ENCODE measurements at places on chromosomes 1 and 21.

DNA sequence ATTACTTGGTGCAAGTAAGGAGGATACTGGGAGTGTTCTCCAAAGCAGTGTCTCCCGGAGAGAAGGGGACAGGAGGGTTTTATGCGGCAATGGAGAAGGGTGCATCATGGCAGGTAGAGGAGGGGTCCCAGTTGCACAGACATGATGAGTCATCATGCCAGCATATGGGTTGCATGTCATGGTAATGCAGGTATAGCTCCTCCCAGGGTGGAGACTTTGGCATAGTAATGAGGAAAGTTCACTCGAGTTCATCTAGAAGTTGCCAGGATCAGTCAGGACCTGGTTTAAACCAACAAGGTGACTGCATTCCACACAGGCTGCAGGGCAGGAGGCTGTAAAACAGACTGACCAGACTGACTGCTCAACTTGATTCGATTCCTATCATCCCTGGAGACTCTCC, 355.7 kb upstream of the DUSP10 start:
- no peak for DNase-seq

DNA sequence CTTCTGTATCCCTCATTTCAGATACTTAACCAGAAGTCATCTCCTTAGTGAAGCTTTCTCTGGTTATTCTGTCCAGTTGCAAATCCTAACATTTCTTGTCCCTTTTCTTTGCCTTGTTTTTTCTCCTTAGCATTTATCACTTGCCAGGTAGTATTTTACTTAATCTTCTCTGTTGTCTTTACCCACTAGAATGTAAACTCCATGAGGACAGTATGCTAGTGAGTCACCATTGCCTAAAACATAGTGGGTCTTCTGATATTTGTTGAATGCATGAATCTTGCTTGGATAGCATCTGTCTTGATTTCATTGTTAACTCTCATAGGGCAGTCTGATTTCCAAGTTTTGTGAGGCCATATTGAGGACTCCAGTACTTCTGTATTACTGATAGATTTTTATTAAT, 9.6 kb downstream of the CAPZA1 start:
- DNase-seq = no peak

GRCh38 chr1:3869751-3870301, 12.6 kb downstream of the DFFB start:
- DNase-seq = no peak

DNA sequence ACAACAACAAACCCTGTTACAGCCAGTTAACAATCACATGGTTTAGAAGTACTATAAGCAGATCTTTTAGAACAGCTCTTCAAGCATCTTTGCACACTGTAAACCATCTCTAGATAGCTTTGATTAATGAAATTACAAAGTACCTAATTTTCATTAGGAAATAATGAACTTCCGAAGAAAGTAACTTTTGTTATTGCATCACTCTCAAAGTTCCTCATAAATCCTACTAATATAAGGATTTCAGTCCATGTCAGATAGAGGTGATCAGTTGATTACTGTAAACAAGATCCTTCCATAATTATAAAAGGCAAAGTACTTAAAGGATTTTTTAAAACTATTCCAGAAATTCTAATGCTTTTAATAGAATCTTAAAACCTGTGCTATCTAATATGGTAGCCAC, 58.2 kb downstream of the FAF1 start:
- no peak for DNase-seq

DNA sequence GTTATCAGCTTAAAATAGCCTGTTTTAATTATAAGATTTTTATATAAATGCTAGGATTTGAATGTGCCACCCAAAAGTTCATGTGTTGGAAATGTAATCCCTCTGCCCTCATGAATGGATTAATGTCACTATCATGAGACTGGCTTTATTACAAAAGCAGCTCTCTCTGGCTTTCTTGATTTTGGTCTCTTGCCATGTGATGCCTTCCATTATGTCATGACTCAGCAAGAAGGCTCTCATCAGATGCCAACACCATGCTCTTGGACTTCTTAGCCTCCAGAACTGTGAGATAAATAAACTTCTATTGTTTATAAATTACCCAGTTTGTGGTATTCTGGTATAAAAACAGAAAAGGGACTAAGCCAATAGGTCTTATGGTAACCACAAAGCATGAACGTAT, 6.9 kb upstream of the PRSS38 start:
- no peak for DNase-seq

- no peak for DNase-seq
Measured at GRCh38 chr1:112575154-112575804, 43.7 kb downstream of the ST7L start.

DNA sequence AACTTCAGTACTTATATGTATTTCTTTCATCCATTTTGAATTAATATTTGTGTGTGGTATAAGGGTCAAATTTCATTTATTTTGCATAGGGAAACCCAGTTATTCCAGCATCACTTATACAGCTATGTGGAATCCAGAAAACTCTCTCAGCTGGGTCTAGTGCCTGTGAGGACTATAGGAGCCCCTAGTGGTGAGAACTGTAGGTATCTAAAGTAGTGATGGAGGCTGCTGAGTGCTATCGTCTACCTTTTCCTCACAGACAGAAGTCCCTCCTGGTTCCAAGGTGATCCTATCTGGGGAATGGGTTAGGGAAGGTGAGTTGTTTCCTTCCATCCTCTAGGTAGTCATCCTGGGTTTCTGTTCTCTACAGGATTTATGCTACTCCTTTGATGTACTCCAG, 352.0 kb upstream of the C1orf87 start:
- no peak for DNase-seq

DNA sequence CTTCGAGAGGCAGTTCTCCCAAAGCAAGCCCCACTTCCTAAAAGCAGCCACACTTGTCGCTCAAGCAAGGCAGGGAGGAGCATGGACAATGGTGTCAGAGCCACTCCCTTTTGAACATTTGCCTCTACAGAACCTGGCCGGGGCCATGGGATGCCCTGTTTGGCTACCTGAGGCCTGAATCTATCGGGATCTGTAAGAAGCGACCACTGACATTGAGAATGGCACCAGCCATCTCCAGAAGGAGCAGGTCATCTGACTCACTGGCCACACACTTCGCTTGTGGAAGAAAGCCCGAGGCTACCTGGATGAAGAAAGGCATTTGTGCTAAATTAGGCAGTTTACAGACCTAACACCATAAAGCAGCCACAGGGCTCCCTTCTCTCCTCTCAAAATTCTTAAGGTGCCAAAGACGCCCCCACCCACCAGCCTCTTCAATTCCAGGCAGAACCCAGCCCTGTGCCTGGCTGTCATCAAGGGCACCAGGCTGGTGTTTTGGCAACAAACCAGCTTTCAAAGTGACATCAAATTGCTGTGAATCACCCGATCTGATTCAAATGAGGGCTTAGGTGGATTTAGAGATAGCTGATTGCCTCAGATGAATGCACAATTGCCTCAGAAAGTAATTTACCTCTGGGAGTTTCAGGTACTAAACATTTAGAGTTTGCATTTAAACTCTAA, 104.8 kb downstream of the ETS2 start:
- no peak for DNase-seq

DNA sequence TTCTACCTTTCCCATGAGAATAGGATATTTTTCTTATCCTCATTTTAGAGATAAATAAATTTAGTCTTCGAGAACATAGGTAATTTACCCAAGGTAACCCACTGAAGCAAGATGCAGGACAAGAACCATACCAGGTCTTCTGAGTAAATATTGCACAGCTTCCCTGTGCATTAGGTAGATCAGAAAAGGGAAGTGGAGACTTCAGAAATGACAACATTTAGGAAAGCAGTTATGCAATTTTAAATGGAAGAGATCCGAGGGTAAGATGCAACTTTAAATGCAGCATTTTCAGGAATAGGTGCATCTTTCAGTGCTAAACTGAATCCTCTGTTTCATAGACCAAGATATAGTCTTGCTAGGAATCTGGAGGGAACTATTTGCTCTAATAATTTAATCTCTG, 206.4 kb upstream of the SGIP1 start:
- DNase-seq = no peak

DNA sequence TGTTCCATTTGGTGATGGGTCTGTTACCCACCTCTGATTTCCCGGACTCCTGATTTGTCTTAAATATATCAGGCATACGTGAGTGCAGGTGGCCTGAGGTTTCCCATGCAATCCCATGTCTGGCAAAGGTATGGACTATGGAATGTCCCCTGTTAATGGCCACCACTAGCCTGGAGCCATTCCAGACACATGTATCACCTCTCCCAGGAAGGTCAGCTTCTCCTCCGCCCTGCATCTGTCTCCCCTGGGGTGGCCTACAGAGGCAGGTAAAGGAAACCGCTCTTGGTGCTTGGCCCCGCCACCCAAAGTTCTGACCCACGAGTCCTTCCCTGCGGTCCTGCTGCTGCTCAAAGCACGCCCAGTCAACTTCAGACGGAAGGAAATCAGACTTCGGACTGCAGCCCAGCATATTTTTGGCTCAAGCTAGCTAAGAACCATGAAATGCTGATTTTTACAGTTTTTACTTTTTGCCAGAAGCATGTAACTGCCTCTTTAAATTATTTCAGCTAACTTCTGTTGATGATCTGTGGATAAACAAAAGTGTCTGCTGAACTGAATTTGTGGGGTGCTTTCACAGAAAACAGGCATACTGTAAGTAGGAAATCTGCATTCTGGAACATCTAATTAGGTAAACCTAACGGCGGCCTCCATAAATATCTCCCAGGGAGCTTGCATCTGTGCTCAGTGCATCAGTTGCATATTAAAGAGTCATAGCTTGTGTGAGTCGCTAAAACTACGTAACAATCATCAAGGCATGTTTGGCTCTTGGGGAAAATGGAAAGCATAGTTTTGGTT, 105.9 kb downstream of the PCP4 start:
- DNase-seq = no peak

DNA sequence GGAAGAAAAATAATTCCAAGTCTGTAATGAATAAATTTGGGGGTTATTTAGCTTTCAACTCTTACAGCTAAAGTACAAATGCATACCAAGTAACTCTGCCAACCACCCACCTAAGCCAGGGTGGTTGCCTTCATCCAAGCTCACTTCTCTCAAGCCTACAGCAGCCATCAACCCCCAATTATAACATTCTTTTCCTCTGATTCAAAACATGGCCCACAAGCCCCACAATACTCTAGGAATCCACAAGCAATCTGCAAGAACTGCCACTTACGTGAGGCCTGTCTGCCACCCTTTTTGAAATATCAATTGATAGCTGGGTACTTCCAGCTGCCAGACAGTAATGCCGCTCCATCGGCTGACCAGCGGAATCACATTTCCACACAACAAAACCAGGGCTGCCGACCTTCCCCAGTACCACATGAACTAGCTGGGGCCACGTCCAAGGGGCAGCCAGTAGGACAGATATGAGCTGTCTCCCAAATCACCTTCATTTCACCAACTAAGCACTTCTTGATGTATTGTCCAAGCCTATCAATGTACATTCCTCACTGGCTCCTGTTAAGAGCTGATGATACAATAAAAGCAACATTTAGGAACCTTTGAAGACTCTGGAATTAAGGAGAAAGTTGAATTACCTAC, 3.2 kb downstream of the LBR start:
- DNase-seq = no peak

GRCh38 chr1:50970931-50971582, 1.0 kb downstream of the CDKN2C start:
- DNase-seq = no peak

GRCh38 chr21:31318971-31319370, 25.1 kb downstream of the TIAM1 start:
- no peak for DNase-seq

DNA sequence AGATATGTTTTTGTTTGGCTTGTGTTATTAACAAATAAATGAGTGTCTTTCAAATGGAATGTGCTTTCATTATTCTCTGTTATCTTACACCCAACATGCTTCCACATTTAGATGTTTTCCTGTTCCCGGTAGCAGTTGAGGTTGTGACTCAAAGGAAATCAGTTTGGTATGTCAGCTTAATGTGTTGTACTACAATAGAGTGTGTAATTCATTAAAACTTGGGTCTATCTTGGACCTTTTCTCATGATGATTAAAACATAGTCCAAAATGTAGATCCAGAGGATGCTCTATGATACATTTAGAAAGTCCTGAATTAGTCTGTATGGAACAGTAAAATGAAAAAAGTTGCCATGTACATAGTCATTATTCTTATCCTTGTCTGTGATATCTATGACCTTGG, 26.7 kb downstream of the RTCA start:
- no peak for DNase-seq

DNA sequence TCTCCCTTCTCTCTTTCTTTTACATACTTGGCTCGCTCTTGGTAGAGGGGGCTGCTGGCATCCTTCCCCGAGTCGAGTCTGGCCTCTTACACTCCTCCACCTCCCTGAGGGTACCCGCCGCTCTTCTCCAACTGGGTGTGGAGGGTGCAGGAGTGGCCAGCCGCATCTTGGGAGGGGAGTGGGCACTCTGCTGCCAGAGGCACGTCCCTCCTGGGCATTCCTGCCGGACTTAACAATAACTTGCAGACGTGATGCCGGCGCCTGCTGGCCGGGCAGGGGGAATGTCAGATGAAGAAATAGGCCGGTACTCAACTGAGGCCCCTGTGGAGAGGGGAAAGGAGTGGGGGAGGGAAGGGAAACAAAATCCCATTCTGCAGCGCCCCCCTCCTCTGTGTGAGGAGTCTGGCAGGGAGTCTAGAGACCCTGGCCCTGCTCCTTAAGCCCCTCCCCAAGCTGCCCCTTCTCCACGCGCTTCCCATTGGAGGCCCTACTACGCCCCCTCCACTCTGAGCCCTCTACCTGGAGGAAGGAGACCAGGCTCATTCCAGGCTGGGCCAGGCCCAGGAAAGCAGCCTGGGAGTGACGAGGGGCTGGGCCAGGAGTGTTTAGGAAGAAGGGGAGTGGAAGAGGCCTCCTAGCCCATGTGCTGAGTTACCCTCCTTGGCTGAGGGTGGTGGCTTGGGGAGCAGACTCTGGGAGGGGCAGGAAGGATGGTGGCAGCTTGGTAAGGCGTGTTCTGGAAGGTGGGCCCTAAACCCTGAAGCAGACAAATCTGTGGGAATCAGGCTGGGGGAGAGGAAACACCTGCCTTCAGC, 1.8 kb downstream of the ATP2B4 start:
- no peak for DNase-seq

DNA sequence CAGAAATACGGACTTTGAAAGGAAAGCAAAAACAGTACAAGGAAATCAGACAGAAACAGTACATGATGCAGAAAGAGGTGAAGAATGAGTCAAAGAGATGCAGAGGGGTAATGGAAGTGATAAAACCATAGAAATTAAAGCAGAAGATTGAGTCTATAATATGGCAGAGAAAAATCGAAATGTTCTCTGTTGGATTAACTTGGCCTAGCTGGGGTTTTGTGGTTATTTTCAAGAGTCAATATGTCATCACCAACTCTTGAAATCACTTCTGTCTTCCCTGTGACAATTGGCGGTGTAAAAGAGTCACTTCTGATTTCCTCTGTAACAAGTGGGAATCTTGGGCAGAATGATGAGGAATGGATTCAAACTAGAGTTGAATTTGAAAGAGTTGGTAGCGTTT, 7.4 kb downstream of the YTHDF2 start:
- no peak for DNase-seq

GRCh38 chr1:155176544-155177071, 3.0 kb downstream of the TRIM46 start:
- peak; percentile 85 for DNase-seq

GRCh38 chr21:45539046-45539795, 3.0 kb downstream of the SLC19A1 start:
- DNase-seq = no peak
